Muscle of arm (tissue), 14 donors: ENCODE measurements at places on chromosomes 7 and 10. TPM values are rescaled to one million over a fixed set of nuclear protein-coding genes. Genes with fewer than 3 reads are reported as not detected.

EBLN1 gene
- polyA plus RNA-seq = not detected

GRCh38 chr10:44010873-44011602 is 362.4 kb upstream of the ZNF32 start:
- no peak for DNase-seq

GRCh38 chr10:1182280-1183032 is 126.3 kb downstream of the WDR37 start:
- no peak for DNase-seq

DNA sequence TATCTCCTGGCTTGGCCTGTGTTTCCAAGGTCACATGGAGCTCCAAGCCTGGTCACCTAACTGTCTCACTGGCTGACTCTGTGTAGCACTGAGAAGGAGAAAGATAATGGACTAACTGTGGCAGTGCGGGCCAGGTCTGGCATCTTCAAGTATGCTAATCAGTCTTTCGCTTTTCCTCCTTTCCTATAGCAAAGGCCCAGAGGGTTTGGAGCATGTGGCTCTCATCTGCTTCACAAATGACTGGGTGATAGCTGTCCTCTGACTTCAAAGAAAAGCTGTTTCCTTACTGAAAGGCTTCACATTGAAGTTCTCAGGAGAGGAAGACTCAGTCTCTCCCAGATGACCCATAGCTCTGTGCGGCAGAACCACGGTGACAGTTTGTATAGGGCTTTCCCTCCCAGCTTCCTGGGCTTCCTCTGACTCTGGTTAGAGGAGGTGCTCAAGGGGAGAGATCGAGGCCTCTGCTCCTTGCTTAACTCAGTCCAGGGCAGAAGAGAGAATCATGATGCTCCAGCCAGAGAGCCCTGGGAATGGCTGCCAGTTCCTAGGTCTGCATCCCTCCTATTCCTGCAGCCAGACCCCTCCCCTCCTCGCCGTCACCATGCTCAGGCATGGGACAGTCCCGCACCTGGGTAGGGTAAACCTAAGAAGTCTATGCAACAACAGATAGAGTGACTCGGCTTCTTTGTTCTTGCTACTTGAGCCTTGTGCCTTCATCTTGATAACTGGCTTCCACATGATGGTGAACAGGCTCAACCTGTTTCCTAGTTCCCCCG is 72.3 kb downstream of the CCDC71L start:
- no peak for DNase-seq

GRCh38 chr10:29657719-29658274 is 23.0 kb upstream of the SVIL start:
- DNase-seq = no peak

SFRP5 gene
- 2.3 TPM for polyA plus RNA-seq

GRCh38 chr7:90119178-90119971 is 34.9 kb upstream of the STEAP1 start:
- peak; percentile 25 for DNase-seq

DNA sequence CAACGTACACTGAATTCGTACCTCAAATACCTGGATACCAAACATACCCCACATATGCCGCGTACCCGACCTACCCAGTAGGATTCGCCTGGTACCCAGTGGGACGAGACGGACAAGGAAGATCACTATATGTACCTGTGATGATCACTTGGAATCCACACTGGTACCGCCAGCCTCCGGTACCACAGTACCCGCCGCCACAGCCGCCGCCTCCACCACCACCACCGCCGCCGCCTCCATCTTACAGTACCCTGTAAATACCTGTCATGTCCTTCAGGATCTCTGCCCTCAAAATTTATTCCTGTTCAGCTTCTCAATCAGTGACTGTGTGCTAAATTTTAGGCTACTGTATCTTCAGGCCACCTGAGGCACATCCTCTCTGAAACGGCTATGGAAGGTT is 9.5 kb upstream of the SGCE start:
- no peak for DNase-seq

LOXL4 gene
- 7.5 TPM for polyA plus RNA-seq

DNA sequence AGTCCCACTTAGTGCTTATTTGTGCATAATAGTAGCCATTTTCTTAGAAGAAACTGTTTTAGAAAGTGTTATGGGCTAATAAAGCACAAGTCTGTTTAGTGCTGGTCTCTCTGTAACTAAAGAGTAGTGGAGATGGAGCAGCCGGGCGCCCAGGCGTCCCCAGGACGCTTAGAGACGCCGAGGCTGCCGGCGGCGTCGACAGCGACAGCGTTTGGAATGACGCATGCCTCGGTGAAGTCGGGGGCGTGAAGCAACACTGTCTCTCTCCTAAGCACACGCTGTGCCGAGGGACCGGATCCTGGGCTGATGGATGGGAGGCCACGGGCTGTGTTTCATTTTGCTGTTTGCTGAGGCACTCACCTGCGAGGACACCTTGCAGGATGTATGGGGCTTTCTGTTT is 588.6 kb upstream of the FOXK1 start:
- DNase-seq = no peak

FAM241B gene
- 0.83 TPM for polyA plus RNA-seq

DNA sequence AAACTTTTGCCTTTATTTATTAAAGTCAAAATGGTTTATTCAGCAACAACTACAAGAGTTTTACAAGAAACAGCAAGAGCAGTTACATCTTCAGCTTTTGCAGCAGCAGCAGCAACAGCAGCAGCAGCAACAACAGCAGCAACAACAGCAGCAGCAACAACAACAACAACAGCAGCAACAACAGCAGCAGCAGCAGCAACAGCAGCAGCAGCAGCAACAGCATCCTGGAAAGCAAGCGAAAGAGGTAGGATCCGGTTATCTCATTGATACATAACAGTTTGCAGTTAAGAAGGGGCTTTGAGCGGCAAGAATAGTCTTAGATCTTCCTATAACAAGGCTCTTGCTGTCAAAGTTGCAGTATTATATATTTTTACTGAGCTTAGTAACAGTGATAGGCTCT is 215.1 kb downstream of the FOXP2 start:
- no peak for DNase-seq
